ENCODE measurements at places on chromosomes 5 and 9. TPM values are rescaled to one million over a fixed set of nuclear protein-coding genes. Genes with fewer than 3 reads are reported as not detected.

The SMIM3 gene
- 4.1 TPM for total RNA-seq

The PCDH12 gene
- not detected for total RNA-seq

The CIZ1 gene
- total RNA-seq, result 87.6 TPM

The FOXD4L4 gene
- total RNA-seq, result 0.03 TPM

The ANKRD33B gene
- total RNA-seq, result 12.6 TPM

The EFNA5 gene
- 21.3 TPM for total RNA-seq

The WNK2 gene
- total RNA-seq, result 7.7 TPM

The NEUROG1 gene
- not detected for total RNA-seq

The MZB1 gene
- total RNA-seq, result not detected

All from A549 treated with RU486 at 1 μM for 4 hours (cell line).